ENCODE measurements at places on chromosomes 2 and 18.

GRCh38 chr2:96940980-96941775 lies 45.2 kb downstream of the FAM178B start:
- DNase-seq: no peak

DNA sequence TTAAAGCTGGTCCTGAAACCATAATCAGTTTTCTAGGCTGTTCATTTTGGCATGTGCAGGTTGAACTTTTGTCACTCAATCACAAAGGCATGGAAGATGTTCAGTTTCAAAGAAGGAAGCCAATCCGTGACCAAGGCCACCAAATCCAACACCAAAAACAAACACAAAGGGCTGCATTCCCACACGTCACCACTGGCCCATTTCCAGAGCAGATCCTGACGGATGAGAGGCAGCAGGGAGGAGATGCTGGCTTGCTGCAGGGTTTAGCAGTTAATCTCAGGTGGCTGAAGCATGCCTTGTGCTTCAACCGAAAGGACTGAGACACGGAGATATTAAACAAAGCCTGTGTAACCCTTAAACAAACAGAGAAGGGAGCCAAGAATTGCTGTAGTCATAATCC lies 191.9 kb upstream of the CTAGE1 start:
- no peak for DNase-seq

DNA sequence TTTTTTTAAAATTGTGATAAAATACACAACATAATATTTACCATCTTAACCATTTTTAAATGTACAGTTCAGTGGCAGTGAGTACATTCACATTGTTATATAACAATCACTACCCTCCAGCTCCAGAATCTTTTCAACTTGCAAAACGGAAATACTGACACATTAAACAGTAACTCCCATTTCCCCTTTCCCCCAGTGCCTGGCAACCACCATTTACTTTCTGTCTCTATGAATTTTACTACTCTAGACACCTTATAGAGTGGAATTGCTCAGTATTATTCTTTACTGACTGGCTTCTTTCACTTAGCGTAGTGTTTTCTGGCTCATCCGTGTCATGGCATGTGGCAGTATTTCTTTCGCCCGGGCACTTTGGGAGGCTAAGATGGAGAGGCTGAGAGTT lies 32.6 kb downstream of the FASTKD2 start:
- no peak for DNase-seq

- no peak for DNase-seq
These were observed 46.3 kb upstream of the STAM2 start for GRCh38 chr2:152221839-152222238.

- no peak for DNase-seq
These were observed 250 bp downstream of the ACTR1B start for GRCh38 chr2:97663626-97663961.

- DNase-seq: no peak
These were observed 246.0 kb downstream of the KLHL29 start for GRCh38 chr2:23630961-23631360.

- DNase-seq: no peak
These were observed 40.3 kb downstream of the EML6 start for GRCh38 chr2:54763636-54764291.

DNA sequence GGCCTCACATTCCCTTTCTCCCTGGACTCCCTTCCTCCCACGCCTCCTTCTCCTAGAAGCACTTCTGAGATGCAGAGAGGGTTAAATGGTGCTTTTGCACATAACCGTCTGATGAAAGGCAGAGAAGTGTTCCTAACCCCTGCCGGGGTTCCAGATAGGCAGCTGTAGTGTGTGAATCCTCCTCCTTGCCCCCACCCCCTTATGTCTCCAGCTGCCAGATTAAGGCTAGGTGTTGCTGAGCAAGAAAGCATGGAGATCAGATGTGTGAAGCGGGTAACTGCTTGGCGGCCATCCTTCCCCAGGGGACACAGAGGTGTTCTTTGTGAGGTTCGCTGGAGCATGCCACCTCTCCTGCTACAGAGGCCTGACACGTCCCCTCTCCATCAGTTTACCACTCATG lies 88.3 kb downstream of the NRP2 start:
- DNase-seq: no peak

DNA sequence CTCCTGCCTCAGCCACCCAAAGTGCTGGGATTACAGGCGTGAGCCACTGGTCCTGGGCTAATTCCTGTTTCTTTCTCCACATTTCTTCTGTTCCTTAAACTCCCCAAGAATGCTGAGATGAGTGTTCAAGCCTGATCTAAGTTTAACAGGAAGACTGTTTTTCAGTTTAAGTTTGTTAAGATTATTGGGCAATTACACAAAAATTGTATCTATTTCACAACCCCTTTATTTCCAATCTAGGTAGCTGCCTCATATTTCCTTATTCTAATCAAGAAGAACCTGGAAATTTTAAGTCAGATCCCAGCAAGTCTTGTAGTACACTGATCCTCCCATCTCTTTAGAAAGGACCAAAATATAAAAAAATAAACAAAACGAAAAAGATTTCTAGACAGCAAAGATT lies 11.7 kb downstream of the SFT2D3 start:
- DNase-seq: no peak

- DNase-seq: no peak
These were observed 114.7 kb upstream of the CYP1B1 start for GRCh38 chr2:38190542-38191218.

GRCh38 chr18:22324191-22325131 lies 93.3 kb downstream of the CTAGE1 start:
- DNase-seq: no peak

DNA sequence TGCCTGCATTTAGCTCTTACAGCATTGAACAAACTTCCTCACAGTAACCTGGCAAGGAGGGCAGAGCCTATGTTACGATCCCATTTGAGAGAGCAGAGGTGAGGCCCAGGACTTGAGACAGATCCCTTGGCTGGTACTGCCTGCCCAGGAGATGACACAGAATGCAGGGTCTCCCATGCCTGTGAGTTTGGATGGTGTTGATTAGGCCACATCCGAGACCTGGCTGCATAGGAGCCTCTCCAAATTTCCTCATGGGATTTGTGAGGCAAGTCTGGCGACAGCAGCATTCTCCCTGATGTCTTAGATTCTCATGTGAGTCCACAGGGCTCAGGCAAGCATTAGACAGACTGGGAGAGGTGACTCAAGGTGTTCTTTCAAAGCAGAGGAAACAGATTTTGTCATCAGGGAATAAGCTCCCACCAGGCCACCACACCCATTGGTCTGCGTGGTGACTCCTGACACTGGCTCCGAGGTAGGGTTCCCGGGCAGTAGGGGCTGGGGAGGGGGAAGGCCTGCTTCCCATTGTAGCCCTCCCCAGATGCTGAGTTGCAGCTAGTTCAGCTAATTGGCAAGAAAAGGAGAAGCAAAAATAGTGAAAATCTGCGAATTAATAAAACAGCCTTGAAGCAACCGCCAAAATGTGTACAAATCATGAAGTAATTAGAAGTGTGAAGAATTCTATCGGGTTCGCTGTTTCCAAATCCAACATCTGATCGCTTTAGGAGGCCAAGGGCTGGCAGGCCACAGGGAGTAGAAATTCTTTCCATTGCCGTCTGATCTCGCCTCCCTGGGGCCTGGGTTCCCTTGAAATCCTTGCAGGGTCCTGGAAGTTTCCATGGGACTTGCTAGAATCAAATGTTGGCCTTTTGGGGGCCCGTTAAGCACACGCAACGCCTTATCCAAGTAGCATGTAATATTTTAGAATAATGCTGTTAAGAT lies 68.0 kb downstream of the MAPK4 start:
- DNase-seq: no peak

GRCh38 chr18:46794607-46795006 lies 37.8 kb upstream of the ST8SIA5 start:
- no peak for DNase-seq

DNA sequence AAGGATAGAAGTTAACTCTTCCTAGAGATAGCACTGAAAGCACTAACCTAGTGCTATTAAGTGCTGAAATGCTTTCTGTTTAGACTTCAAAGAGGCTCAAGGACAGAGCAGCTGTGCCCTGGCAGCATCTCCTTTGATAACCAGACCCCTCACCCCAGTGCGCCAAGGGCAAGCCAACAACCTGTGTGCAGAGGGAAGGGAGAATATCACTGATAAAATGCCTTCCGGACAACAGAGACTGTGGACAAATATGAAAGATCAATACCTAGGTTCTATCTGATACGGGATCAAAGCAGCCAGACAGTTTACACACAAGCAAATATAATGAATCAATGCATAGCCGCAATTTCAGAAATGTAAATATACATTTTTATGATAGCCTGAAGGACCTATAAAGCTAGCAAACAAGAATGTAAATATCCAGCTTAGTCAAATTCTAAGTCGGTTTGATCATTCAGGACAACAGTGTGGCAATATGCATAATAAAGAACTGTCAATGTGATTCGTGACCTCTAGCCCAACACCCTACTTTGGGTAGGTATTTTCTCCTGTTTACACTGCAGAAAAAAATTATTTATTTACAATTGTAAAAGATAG lies 91.8 kb upstream of the RFX8 start:
- no peak for DNase-seq

DNA sequence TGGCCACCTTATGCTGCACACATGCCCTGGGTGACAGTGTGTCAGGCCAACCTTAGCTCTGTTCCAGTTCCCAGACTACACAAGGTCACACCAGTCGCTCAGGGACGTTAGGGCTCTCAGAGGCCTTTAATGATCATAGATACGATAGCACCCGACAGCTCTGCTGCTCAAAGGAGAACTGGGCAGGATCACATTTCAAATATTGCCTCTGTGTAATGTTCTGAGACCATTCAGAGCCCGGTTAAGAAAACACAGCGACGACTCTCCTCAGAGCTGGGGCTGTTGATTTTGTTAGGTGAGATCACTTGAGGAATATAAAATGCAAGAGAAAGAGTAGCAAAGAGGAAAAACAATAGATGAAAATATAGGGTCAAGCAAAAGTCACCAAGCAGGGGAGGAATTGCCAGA lies 166.6 kb upstream of the TANK start:
- DNase-seq: no peak

DNA sequence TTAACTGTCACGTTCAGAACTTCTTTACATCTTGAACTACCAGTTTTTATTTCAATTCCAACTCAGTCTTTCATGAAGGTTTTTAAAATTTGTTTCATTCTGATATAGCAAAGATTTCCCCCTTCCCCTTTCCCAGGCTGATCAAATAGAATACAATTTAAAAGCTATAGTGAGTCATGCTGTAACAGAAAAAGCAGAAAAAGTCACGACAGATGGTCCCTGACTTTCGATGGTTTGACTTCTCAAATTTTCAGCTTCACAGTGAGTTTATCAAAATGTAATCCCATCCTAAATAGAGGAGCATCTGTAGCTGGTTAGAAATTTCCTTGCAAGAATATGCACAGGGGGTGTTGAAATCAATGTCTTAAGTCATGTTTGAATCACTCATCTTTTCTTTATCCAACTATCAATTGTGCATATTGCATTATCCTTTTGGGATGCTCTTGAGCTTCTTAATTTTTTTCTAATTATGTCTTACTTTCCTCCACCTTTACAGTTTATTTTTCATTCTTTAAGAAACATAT lies 500.3 kb downstream of the LRP1B start:
- no peak for DNase-seq

GRCh38 chr2:133673305-133673905 lies 105.1 kb upstream of the NCKAP5 start:
- DNase-seq: no peak

GRCh38 chr2:19124135-19124534 lies 234.3 kb downstream of the OSR1 start:
- no peak for DNase-seq

DNA sequence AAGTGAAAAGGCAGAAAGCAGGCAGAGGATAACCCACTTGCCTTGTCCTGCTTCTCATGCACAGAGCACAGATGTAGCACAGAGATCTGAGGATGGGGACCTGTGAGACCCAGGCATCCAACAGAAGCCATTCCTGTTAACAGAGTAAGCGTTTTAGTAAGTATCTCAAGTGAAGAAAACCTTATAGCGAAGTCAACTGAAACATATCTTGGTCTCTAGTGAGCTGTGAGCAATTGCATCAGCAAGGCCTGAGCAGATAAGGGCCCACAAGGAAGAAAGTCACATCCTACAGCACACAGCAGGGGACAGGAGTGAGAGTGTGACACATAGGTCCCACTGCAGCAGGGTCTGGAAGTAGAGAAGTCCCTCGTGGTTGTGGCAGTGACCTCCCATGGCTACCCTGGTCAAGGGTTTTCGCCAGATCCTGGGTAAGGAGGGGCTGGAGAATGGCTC lies 248.7 kb upstream of the TNP1 start:
- no peak for DNase-seq

All from head of caudate nucleus (tissue), 42 donors.